Thoracic aorta (tissue), 2 donors: ENCODE measurements at places on chromosomes 11 and 22.

- peak; percentile 32 for DNase-seq
Observed at GRCh38 chr11:65274735-65275682, 13.2 kb downstream of the POLA2 start.

DNA sequence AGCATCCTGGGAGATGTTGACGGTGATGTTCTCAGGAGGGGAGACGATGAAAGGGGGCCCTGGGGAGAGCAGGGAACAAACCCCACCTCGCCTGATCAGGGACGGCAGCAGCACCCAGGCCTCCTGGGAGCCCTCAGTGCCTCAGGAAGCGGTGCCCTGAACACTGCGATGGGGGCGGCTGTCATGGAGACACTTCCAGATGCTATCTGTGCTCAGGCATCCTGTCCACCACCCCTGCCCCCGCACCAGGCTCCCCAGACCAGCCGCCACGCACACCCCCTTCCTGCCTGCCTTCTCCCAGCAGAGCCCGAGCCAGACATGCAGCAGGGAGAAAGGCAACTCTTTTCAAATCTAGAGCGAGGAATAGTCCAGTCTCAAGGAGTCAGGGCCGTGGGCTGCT lies 20.6 kb downstream of the IGSF9B start:
- no peak for DNase-seq

DNA sequence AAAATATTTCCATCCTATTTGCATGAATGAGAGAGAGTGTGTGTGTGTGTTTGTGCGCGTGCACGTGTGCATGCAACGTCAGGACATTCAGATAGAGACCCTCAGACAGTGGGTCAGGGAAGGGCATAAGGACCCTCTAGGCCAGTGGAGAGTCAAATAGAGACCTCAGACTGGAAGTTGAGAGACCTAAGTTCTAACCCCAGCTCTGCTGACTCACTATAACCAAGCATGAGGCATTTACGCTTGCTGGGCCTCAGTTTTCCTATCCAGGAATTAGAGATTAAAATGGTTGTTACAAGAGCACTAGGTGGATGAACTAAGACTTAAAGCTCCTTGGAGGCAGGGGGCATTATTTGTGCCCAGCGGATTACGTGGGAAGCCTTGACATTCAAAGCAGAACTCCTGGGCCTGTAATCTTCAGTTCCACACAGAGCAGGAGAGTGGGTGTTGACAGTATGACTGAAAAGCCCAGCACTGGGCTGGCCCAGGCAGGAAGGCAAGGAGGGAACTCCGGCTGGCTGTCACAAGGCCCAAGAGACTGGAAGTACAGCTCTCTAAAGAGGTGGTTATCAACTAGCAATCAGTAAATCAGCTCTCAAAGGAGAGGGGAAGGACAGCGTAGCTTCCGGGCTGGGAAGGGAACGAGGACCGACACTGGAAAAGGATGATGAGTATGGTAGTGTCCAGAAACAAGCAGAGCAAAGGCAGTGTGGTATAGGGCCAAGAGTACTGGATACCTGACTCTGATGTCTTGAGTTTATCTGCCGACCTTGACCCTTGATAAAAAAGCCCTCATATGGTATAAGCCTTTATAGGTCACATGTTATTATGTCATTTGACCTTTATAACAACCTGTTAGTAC lies 9.2 kb downstream of the RHOG start:
- no peak for DNase-seq

DNA sequence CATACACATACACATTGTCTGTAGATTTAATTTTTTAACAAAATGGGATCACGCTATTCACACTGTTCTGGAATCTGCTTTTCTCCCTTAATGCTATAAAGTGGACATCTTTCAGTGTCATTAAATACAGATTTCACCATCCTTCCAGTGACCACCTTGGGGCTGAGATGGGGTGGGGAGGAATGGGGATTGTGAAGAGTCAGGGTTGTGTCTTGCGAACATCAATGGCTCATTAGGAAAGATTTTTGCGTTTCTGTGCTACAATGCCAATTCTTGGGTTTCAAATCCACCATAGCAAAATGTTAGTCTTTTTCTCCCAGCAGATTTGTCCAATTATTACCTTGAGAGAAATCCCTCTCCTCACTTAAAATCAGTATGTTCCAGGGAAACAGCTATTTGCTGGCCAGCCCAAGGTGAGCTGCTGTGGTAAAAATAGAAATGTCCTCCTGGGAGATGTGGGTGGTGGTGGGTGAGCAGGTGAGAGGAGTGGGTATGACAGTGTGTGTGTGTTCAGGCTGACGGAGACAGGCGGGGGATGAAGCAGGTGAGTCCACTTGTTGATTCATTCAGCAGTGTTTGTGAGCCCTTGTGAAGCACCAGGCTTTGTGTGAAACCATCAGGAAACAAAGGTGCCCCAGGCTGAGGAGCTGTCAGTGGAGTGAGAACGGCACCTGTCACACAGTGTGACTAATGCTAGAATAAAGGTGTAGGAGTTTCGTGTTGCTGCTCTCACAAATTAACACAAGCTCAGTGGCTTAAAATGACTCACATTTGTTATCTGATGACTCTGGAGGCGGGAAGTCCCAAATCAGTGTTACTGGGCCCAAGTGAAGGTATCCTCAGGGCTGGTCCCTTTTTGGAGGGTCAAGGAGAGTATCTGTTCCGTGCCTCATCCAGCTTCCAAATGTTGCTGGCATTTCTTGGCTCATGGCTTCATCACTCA lies 1.7 kb upstream of the CBX6 start:
- no peak for DNase-seq

DNA sequence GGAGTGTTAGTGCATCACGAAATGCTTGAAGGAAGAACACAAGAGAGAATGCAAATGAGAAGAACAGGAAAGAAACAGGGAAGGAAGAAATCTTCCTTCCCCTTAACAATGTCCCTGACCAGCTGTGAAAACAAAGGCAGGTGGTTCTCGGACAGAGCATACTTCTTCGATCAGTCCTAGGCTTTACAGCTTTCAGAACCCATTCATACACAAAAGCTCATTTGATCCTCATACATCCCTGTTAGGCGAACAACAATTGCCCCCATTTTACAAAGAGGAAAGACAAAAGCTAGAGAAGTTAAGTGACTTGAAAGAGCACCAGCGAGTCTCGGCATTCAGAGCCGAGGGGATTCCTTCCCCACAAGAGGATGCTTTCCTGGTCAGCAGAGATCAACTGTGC lies 57.2 kb upstream of the LRRC55 start:
- DNase-seq = no peak

GRCh38 chr11:130040281-130040940 lies 29.3 kb upstream of the APLP2 start:
- no peak for DNase-seq

GRCh38 chr11:26676641-26677040 lies 45.2 kb downstream of the SLC5A12 start:
- no peak for DNase-seq

GRCh38 chr11:76888989-76889388 lies 28.3 kb downstream of the ACER3 start:
- DNase-seq = no peak
